T-helper 9 cell (primary cell): ENCODE measurements at places on chromosomes 7 and 10.
A peak's percentile ranks its signal among the peaks of the same experiment; 100 is the strongest.

GRCh38 chr7:30278849-30279652 is 5.3 kb upstream of the ZNRF2 start:
- no peak for DNase-seq

- no peak for DNase-seq
Measured at GRCh38 chr7:92590711-92591310, 621 bp upstream of the FAM133B start.

- no peak for DNase-seq
Measured at GRCh38 chr7:1144269-1144771, 15.7 kb downstream of the ZFAND2A start.

DNA sequence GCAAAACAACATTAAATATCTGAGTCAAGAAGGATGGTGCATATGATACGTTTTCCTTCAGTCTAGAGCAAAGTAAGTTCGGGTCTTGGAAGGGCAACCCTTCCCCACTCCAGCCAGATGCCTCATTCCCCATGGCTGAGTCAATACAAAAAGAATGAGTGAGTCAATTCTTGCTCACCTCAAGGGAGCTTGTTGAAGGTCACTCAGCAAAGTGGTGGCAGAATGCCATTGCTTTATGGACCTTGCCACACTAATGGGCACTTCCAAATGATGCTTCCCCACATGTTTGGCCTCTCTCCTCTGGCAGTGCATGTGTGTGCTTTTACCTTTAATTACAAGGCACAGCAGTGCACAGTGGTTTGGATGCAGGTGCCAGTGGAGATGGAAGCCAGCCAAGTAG is 296.5 kb downstream of the SORCS3 start:
- no peak for DNase-seq

- DNase-seq = no peak
Measured at GRCh38 chr7:45884136-45884535, 4.2 kb upstream of the IGFBP1 start.

GRCh38 chr10:95236068-95236903 is 42.2 kb downstream of the ACSM6 start:
- DNase-seq = no peak

GRCh38 chr10:62393237-62393636 is 19.1 kb downstream of the ZNF365 start:
- DNase-seq = no peak

GRCh38 chr10:19764111-19764510 is 52.1 kb upstream of the PLXDC2 start:
- DNase-seq = no peak

- DNase-seq = no peak
Measured at GRCh38 chr10:16545116-16545736, 23.5 kb upstream of the C1QL3 start.

DNA sequence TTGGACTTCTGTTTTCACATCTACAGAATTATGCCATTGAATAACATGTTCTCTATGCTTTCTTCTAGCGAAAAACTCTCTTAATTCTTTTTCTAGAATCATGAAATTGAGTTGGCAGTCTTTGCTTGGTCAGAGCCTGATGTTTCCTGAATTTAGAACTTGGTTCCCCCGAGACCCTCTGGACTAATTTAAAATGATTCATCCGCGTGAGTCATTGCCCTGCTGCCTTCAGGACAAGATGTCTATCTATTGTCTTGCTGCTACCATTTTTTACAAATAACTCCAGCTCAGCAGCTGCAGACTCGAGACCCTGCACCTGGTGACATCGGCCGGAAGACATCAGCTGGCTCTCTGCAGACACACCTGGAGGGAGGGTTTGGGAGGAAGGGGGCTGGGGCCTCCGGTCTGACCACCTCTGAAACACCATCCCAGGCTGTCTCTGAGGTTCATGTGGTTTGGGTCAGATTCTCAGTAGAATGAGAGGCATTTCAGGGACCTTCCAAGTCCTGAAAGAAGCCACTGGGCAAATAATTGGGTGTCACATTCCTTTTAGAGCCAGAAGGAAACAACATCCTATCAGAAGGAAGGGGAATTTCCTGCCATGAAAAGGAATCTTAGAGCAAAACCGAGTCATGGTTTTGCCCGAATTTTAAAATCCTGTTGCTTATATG is 20.9 kb upstream of the KLF6 start:
- peak; percentile 62 for DNase-seq

DNA sequence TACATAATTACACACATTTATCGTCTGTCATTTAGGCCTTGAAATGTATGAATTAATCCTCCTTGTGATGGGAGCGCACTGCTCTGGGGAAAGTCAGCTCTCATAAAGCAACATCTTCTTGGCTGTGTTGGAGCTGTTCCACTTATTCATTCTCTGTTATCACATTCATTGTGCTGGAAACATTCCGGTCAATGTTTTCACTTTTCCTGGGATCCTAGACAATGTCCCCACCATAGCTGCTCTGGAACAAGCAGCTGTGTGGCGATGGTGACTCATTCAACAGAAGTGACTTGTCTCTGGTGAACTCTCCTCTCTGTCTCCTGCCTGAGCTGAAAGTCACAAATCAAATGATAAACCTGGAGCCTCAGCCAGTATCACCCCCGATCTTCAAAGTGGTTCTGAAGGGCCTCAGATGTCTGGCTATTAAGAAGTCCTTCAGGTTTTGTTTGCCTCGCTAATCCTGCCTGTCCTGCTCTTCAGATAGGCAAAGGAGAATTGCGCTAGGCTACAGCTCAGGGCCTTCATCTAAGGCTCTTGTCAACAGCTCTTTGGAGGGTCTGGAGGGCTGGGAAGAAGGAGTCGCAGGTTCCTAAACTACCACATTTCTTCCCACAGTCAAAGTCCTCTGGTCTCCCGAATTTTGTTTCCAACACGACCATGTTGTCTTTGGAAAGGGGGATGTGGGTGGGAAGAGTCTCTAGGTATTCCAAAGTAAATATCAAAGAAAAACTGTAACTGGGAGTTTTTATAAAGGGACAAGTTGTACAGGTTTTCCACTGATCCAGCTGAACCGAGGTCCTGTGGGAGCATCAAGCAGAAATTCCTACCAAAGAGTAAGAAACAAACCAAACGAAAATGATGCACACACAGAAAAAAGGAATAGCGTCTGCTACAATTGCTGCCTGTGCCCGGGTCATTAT is 29.3 kb downstream of the KLF6 start:
- DNase-seq = no peak

DNA sequence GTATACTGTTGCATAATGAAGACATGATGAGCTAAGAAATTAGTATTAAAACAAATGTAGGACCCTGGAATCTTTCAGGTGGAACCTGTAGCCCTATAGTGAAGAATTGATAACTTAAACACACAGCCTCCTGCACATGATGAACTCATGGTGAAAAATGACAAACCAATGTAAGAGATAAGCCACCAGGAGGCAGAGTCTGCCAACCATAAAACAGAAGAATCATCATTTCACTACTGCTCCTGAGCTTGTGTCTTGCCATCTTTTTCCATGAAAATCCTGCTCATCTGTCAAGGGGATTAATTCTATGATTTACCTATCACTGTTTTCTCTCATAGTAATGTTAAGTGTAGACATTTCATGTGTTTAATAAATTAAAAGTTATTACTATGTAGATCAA is 363.9 kb downstream of the MALRD1 start:
- DNase-seq = no peak

DNA sequence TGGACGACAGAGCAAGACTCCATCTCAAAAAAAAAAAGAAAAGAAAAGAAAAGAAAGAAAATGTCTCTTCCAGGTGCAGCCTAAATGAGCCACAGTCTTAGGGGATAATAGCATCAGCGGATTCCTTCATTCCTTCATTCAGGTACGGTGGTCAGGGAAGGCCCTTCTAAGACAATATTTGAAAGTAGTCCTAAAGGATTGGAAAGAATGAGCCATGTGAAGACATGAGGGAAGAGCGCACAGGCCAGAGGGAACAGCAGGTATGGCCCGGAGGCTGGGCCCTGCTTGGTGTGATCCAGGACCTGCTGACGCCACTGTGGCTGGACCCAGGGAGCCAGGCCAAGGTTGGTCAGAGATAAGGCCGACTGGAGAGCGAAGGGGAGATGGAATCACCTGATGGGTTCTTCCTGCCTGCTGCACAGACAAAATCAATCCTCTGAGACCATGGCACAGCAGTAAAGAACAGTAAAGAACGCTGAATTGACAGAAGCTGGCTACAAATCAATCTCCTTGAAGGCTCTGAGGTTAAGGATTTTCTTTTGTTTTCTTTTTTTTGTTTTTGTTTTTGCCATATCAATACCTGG is 16.3 kb upstream of the MKRN1 start:
- DNase-seq = no peak

- no peak for DNase-seq
Measured at GRCh38 chr7:88281749-88282148, 24.9 kb downstream of the STEAP4 start.

DNA sequence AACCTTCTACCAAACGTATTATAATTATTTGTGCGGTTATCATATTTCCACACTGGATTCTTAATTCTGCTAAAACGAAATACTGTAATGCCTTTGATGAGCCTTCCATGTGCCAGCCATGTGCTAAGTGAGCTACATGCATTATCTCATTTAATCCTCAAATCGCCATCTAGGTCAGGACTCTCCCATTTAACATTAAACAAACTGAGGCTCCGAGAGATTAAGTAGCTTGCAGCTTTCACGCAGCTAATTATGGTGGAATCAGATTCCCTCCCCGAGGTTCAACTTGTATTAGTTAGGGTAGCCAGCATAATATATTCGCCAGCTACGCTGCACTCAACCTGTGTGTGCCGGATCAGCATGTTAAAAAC is 798 bp upstream of the TSPAN33 start:
- DNase-seq = no peak

DNA sequence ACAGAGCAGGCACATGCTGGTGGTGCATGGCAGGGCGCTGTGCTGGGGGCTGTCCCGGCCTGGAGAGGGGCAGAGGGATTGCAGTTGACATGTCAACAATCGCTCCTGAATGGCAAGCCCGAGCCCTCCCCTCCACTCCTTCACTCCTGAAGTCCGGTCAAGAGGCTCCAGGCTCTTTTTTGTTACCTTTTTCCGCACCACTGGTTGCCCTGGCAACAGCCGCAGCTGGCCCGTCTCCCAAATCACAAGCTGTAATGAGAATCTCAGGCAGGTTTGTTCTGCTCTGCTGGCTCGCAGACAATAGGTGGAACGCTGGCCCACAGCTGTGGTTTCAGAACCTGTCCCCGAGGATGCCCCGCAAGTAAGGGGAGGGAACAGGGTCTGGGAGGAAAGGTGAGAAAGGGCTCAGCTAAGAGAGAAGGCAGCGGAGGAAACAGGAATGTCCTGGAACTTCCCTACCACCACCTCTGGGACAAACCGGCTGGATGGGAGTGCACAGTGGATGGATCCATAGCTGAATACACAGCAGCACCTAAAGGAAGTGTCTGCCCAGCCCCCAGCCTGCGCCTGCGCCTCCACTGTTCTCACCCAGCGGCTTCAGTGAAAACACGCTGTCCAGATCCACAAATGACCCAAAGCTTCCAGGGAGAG is 58.9 kb downstream of the CALML3 start:
- no peak for DNase-seq

- no peak for DNase-seq
Measured at GRCh38 chr10:61643316-61643751, 19.4 kb upstream of the CABCOCO1 start.

DNA sequence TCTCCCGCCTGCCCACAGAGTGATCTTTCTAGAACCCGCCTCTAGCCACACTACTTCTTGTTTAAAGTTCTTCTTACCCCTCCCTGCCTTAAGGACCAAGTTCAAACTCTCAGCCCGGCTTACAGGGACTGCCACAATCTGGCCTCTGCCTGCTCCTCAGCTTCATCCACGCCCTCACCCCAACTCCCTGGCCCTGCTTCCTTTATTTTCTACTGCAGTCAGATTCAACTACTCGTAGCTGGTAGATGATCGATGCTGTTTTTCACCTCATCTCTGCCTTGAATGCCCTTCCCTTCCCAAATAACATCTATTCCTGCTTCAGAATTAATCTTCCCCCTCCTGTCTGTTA is 508.5 kb downstream of the RPS24 start:
- no peak for DNase-seq

DNA sequence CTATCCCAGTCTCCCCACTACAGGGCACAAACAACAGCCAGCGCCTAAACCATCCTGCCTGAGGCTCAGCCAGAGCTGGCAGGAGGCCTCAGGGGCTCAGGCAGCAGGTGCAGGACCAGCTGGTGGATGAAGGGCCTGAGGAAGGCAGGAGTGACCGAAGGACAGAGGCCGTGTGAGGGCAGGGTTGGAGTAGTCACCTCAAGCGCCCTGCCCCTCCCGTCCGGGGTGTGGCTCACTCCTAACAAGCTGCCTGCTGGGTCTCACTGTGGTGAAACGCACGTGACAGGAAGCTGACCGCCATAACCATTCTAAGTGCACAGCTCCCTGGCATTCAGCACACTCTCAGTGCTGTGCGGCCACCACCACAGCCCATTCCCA is 281.1 kb downstream of the ELFN1 start:
- no peak for DNase-seq

GRCh38 chr10:119303886-119304285 is 96.5 kb downstream of the GRK5 start:
- no peak for DNase-seq

GRCh38 chr7:69827558-69827957 is 229.3 kb downstream of the AUTS2 start:
- no peak for DNase-seq

DNA sequence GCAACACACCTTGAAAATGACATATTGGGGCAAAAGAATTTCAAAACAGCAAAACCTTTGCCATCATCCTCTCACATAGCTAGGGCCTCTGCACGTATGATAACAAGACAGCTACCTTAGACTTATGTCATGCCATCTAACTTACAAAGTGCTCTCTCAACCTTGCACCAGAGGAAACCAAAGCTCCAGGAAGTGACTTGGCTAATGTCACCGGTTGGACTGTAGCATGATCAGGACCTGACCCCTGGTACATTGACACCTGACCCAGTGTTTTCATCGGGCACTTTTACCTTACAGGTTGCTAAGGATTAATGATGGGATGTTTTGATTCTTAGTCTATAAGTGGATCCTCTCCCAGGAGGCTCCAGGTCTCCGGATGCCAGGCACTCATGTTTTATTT is 529.8 kb upstream of the GALNT17 start:
- no peak for DNase-seq

- DNase-seq = no peak
Measured at GRCh38 chr7:42978496-42978895, 46.3 kb downstream of the MRPL32 start.

DNA sequence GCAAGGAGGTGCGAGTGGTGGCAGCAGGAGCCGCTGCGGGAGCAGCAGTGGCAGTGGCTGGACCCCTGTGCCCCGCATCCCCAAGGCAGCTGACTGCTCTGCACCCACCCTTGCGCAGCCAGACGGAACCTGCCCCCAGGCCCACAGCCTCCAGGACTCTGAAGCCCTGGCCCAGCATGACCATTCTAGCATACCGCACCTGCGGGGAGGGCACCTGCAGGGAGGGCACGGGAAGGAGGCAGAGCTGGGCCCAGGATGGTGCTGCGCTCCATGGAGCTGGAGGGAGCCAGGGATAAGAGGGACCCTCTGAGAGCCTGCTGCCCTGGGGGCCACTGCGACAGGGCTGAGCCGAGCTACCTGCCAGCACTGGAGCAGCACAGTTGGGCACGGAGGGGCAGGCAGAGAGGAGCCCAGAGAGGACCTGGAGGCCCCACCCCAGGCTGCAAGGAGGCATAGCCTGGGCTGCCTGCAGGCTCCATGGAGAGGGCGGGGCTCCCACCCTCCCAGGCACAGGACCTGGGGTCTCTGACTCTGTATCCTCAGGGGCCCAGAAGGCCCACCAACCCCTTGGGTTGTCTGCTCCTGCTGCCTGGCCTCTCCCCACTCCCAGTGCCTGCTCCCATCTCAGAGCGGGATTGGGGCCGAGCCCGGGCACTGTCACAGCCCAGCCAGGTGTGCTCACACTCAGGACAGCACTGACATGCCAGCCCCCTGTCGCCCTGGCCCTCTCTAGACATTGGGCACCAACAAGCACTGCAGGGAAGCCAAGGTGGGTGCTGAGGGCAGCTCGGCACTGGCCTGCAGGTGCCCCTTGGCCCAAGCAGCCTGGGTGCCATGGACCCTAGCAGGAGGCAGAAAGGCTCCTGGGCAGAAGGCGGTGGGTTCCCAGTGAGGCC is 87.6 kb downstream of the HTR7 start:
- no peak for DNase-seq
